ENCODE measurements at places on chromosomes 16 and 17. TPM values are rescaled to one million over a fixed set of nuclear protein-coding genes. Genes with fewer than 3 reads are reported as not detected.
A peak's percentile ranks its signal among the peaks of the same experiment; 100 is the strongest.

DNA sequence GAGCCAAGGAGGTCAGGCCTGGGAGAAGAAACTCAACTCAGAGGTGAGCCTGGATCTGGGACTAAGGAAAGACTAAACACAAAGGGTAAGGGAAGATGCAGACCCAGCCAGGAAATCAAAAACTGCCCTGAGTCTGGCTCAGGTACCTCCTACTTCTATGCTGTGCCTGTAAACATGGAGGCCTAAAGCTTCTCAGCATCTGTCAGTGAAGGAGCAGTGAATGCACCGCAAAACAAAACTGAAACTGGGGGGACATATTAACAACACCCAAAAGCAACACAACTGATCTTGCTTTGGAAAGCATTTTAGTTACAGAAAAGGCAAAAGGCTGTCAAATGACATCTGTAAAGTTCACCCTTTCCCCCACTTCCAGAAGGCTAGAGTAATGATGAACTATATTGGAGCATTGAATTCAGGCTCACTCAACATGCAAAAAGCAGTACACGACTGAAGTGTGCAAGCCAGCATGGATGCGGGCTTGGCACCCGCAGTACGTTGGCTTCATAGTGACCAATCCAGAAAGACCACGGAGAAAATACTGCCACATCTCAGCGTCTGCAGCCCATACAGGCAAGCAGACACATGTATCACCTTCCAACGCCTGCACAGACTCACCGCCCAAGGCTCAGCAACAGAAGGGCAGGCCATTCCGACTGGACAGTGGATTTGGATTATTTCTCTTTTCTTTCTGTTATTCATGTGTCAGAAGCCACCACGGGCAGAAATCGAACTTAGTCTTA lies 3.8 kb downstream of the TBC1D16 start:
- H3K27me3 ChIP-seq: no peaks in the 10 kb centered on the region
- peaks cover 35% of the 10 kb centered on the region for H3K4me1 ChIP-seq
- no peak for DNase-seq
- H3K27ac ChIP-seq: no peak overlapping the region

- H3K4me1 ChIP-seq: peaks cover 33% of the 10 kb centered on the region
- no peak overlapping the region for H3K4me3 ChIP-seq
- no peak overlapping the region for H3K27ac ChIP-seq
- H3K36me3 ChIP-seq: peaks cover 80% of the 10 kb centered on the region
- no peak for DNase-seq
Measured at GRCh38 chr17:63682441-63682840, 17.5 kb downstream of the LIMD2 start.

- no peak overlapping the region for H3K27ac ChIP-seq
- no peak overlapping the region for H3K4me3 ChIP-seq
- H3K27me3 ChIP-seq: no peaks in the 10 kb centered on the region
- peak; percentile 12 for DNase-seq
- H3K4me1 ChIP-seq: no peaks in the 10 kb centered on the region
Measured at GRCh38 chr16:25158401-25158800, 46.9 kb downstream of the LCMT1 start.

GRCh38 chr16:1913327-1914083 lies 4.7 kb downstream of the HS3ST6 start:
- no peak overlapping the region for H3K27ac ChIP-seq
- H3K4me3 ChIP-seq: no peak overlapping the region
- peaks cover 79% of the 10 kb centered on the region for H3K27me3 ChIP-seq
- peak; percentile 94 for DNase-seq
- peaks cover 35% of the 10 kb centered on the region for H3K4me1 ChIP-seq

GRCh38 chr17:1055751-1056645 lies 59.1 kb downstream of the TIMM22 start:
- no peak overlapping the region for H3K4me3 ChIP-seq
- no peaks in the 10 kb centered on the region for H3K27me3 ChIP-seq
- H3K27ac ChIP-seq: no peak overlapping the region
- H3K36me3 ChIP-seq: peaks cover 78% of the 10 kb centered on the region
- H3K4me1 ChIP-seq: peaks cover 7% of the 10 kb centered on the region

- H3K36me3 ChIP-seq: no peaks in the 10 kb centered on the region
- H3K27ac ChIP-seq: peak overlapping the region; percentile 96
- DNase-seq: no peak
- H3K27me3 ChIP-seq: no peaks in the 10 kb centered on the region
- H3K4me3 ChIP-seq: peak overlapping the region; percentile 94
Measured at GRCh38 chr17:29930409-29931010, 482 bp upstream of the SSH2 start.

- H3K27me3 ChIP-seq: no peaks in the 10 kb centered on the region
- no peaks in the 10 kb centered on the region for H3K36me3 ChIP-seq
- peak overlapping the region; percentile 97 for H3K27ac ChIP-seq
- H3K4me1 ChIP-seq: peaks cover 47% of the 10 kb centered on the region
- H3K4me3 ChIP-seq: peak overlapping the region; percentile 81
Measured at GRCh38 chr17:17682737-17683680, 1.8 kb downstream of the RAI1 start.

DNA sequence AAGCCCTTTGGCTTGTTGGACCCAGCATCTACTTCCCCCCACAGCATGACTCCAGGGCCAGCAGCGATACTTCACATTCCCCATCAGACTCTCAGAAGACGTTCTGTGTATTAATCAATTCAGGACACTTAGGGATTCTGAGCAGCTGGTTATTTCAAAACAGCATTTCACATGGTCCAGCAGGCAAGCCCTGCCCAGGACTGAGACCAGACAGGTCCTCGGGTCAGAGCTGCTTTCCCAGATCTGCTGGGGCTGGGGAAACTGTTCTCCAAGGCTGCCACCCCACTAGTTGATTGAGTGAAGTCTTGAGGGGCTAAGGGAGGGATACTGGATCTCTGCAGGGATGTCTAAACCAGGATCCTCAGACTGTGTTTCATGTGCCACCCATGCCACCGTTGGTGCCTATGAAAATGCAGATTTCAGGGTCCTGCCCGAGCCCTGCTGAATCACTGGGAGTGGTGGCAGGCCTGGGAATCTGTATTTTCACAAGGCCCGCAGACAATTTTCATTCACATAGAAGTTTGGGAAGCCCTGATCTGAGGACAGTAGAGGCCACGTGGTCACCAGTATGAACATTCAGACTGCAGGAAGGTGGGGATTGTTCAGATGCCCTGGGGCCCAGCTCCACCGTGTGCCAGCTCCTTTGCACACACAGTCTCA lies 40.6 kb upstream of the CDH5 start:
- no peak overlapping the region for H3K4me3 ChIP-seq
- no peak overlapping the region for H3K27ac ChIP-seq
- no peaks in the 10 kb centered on the region for H3K27me3 ChIP-seq
- peaks cover 11% of the 10 kb centered on the region for H3K4me1 ChIP-seq

GRCh38 chr17:61002316-61002736 lies 324.7 kb downstream of the BCAS3 start:
- no peak overlapping the region for H3K27ac ChIP-seq
- H3K36me3 ChIP-seq: no peaks in the 10 kb centered on the region
- no peak overlapping the region for H3K4me3 ChIP-seq

The PRSS22 gene
- 9.3 TPM for total RNA-seq

DNA sequence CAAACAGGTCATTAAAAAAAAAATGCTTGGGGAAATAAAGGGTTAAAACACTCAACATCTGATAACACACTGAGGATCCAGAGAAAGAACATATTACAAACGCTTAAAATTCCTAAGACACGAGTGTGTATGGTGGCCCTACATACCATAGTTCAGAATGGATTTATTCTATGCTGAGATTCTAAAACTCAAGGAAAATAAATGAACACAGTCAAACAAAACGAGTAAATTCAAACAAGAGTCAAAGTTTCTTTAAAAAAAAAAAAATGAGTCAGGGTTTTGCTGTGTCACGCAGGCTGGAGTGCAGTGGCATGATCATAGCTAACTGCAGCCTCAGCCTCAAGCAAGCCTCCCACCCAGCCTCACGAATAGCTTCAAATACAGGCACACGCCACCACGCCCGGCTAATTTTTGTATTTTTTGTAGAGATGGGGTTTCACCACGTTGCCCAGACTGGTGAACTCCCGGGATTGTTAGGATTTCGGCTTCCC lies 17.4 kb downstream of the CRK start:
- H3K27me3 ChIP-seq: no peaks in the 10 kb centered on the region
- peaks cover 6% of the 10 kb centered on the region for H3K4me1 ChIP-seq
- peaks cover 57% of the 10 kb centered on the region for H3K36me3 ChIP-seq

- peak overlapping the region; percentile 96 for H3K27ac ChIP-seq
- H3K27me3 ChIP-seq: no peaks in the 10 kb centered on the region
- no peaks in the 10 kb centered on the region for H3K36me3 ChIP-seq
- peaks cover 87% of the 10 kb centered on the region for H3K4me1 ChIP-seq
Measured at GRCh38 chr17:77461277-77462057, 320.7 kb downstream of the SEC14L1 start.

- H3K27ac ChIP-seq: no peak overlapping the region
- no peak for DNase-seq
- no peaks in the 10 kb centered on the region for H3K27me3 ChIP-seq
- peaks cover 47% of the 10 kb centered on the region for H3K36me3 ChIP-seq
Measured at GRCh38 chr16:917591-918061, 53.2 kb downstream of the LMF1 start.

DNA sequence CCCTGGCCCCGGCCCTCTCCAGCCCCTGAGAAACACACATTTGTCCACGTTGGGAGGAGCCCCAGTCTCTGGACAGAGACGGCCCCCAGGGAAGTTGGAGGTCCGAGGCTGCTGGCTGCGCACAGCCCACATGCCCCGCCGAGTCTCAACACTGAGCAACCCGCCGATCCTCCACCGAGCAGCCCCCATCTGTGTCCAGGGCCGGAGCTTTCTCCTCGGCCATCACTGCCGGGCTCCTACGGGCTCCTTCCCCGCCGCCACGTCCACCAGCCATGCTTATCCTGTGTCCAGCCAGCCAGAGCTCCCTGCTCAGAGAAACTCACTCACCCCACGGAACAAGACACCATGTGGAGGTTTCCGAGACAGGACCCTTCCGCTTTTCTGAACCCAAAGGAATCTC lies 103.3 kb downstream of the ENGASE start:
- H3K4me3 ChIP-seq: no peak overlapping the region
- H3K4me1 ChIP-seq: peaks cover 3% of the 10 kb centered on the region
- no peaks in the 10 kb centered on the region for H3K36me3 ChIP-seq
- H3K27ac ChIP-seq: no peak overlapping the region
- no peak for DNase-seq

DNA sequence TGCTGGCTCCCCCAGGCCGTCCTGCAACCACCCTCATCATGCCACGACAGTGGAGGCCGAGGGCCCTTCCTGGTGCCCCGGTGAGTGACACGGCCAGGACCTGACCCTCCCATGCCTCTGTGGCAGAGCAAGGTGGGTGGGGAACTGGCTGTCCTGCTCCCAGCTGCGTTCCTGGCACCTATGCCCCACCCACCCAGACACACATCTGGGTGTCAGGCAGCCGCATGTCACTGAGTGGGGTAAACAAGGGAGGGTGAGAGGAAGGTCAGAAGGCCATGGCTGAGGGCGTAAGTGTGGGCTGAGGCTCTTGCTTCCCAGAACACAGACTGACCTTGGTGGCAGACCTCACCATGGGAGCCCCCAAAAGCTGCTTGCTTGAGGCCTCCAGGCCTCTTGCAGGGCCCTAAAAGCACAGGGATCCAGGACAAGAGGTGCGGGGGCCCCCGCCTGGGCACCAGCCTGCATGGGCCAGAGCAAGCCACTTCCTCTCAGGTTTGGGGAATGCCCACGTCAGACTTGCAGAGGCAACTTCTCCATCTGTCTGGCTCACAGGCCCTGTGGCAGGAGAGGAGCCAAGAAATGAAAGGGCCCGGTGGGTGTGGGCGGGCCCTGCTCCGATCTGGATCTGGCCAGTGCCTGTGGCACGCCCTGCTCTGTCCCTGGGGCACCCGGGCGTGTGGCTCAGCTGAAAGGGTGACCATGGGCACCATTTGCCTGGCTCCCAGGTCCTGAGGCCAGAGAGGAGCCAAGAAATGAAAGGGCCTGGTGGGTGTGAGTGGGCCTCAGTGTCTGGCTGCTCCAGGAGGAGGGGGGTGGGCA lies 3.9 kb upstream of the CCDC57 start:
- H3K36me3 ChIP-seq: no peaks in the 10 kb centered on the region
- peaks cover 43% of the 10 kb centered on the region for H3K4me1 ChIP-seq
- peak; percentile 85 for DNase-seq
- peak overlapping the region; percentile 74 for H3K27ac ChIP-seq
- no peak overlapping the region for H3K4me3 ChIP-seq
- H3K27me3 ChIP-seq: no peaks in the 10 kb centered on the region

DNA sequence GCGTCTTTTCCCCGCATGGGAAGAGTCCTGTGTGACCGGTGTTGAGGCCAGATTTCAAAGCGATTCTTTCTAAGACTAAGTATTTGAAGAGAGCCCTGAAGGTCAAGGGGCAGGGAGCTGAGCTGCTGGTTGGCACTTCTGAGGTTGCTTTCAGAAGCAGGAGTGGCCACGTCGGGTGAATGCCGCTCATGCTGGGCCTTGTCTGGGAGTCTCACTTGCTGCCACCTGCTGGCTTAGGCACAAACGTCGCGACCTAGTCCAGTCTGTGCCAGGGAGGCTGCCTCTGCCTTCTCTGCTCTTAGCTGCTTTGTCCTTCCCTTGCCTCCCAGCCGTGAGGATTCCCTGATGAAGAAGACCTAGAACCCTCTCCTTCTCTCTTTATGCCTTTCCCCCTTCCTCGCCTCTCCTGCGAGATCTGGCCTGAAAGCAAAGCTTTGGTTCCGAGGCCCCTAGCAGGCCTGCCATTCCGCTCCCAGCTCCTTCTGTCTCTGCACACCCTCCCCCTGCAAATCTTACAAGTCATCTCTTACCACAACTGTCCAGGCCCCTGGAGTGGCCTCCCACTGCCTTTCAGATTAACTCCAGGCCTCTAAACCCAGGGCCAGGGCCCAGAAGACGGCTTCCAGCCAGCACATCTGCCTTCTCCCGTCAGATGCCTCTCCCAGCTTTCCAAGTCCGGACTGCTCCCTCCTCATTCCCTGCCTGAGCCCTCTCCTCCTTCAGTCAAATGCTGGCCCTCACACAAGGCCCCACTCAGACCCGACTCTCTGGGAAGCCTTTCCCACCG lies 11.4 kb downstream of the CTNS start:
- H3K36me3 ChIP-seq: peaks cover 67% of the 10 kb centered on the region
- peak; percentile 89 for DNase-seq
- H3K27ac ChIP-seq: no peak overlapping the region
- peaks cover 7% of the 10 kb centered on the region for H3K4me1 ChIP-seq
- no peak overlapping the region for H3K4me3 ChIP-seq

The TVP23A gene
- not detected for total RNA-seq

DNA sequence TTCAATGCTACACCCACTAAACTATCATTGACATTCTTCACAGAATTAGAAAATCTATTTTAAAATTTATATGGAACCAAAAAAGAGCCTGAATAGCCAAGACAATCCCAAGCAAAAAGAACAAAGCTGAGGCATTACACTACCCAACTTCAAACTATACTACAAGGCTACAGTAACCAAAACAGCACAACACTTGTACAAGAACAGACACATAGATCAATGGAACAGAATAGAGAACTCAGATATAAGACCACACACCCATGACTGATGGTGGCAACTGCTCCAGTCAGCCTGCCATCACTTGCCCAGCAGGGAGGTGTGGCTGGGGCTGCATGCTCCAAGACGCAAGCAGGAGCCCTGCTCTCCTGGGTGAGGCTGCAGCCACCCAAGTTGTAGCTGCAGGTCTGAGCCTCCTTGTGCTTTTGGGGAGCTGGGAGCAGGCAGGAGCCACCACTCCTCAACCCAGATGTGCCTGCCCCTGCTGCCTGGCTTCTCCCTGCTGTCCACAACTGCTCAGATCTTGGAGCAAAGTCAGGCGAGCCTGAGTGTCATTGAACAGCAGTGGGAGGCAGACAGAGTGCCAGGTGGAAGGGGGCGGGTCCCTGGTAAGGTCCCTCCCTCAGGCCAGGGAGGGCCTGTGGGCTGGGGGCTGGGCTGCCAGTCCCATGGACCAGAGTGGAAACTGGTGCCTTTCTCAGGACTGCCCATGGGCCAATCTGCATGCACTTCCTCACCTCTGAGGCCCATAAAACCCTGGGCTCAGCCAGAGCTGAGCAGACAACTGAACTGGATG lies 24.7 kb downstream of the SSH2 start:
- H3K36me3 ChIP-seq: no peaks in the 10 kb centered on the region
- H3K27me3 ChIP-seq: no peaks in the 10 kb centered on the region
- H3K4me1 ChIP-seq: peaks cover 7% of the 10 kb centered on the region
- H3K4me3 ChIP-seq: no peak overlapping the region
- no peak overlapping the region for H3K27ac ChIP-seq

Data from stomach (tissue), 19 donors.